ENCODE measurements at places on chromosomes 2 and 18.

GRCh38 chr2:15868704-15869103, 71.6 kb upstream of the MYCN start:
- DNase-seq: no peak

- peak; percentile 12 for DNase-seq
Measured at GRCh38 chr2:202237787-202238233, 587 bp downstream of the SUMO1 start.

GRCh38 chr2:41180387-41180786, 728.5 kb upstream of the SLC8A1 start:
- DNase-seq: no peak

GRCh38 chr2:112923237-112923966, 12.4 kb downstream of the IL37 start:
- no peak for DNase-seq

DNA sequence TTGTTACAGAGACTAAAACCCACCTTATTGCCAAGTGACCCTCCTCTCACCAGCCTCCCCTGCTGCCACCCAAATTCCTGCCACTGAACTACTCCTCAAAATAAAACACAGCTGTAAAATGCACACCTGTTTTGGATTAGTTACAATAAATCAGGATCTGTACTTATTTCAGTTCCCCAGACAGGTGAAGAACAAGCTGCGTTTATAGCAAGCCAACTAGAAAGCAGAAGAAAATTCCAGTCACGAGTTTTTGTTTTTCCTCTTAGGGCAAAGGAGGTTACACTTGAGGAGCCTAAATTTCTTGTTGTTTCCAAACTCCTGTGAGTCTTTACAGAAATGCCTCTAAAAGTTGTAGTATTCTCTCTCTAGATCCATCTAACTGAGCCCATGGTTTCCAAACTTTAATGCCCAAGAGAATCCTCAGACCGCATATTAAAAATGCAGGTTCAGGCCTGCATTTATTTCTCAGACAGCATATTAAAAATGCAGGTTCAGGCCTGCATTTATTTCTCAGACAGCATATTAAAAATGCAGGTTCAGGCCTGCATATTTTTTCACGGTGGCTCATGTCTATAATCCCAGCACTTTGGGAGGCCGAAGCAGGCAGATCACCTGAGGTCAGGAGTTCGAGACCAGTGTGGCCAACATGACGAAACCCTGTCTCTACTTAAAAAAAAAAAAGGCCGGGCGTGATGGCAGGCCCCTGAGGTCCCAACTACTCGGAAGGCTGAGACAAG, 62.2 kb downstream of the ALPK2 start:
- no peak for DNase-seq

GRCh38 chr2:168220965-168221819, 26.2 kb downstream of the STK39 start:
- DNase-seq: no peak
